ENCODE measurements at places on chromosomes 5 and 9.

GRCh38 chr9:131273856-131274673 lies 2.2 kb downstream of the FAM78A start:
- DNase-seq, result no peak

DNA sequence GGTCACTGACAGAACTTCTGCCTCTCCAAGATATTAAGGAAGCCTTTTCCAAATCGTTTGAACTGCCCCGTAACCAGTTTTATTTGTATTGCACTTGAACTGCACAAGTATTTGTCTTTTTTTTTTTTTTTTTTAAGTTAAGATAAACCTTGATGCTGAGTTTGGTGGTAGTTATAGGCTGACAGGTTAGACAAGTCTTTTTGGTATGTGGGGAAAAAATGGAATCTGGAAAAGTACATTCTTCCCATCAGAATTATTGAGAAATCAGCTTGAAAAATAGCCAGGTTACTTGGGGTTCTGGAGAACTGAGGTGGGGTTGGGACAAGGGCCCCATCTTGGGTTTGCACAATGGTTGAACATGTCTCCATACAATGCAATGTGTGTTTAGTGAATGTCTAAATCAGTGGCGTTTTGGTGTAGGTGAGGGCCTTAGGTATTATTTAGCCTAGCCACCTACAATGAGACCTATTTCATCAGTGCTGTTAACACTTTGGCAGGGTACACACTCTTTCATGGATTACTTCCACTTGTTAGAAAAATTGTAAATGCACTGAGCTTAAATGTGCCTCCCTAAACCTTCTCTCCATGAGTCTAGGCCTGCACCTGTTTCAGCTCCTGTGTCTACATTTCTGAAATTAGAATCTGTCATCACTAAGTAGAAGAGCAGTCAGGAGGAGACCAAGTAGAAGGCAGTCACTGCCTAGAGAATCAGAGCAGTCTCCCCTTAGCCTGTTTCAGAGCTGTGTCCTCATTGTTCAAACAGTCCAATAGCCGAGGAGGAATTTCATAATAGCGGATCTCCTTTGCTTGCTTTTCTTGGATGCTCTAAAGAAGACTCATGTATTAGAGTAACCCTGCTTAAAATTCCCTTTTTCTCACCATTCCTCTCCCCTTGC lies 140.0 kb upstream of the HMHB1 start:
- no peak for DNase-seq

GRCh38 chr5:66908230-66908629 lies 288.4 kb downstream of the CD180 start:
- DNase-seq, result no peak

DNA sequence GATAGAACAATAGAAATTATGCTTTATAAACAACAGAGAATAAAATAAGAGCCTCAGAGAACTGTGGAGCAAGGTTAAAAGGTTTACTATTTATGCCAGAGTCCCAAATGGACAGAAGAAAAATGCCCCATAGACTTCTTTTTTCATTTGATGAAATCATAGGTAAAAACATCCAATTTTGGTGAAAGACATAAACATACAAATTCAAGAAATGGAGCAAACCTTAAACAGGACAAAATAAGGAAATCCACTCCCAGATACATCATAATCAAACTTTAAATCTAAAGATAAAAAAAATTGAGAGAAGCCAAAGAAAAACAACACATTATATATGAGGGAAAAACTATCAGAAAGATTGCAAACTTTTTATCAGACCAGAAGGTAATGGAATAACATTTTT lies 182.8 kb downstream of the GADD45G start:
- DNase-seq, result no peak

DNA sequence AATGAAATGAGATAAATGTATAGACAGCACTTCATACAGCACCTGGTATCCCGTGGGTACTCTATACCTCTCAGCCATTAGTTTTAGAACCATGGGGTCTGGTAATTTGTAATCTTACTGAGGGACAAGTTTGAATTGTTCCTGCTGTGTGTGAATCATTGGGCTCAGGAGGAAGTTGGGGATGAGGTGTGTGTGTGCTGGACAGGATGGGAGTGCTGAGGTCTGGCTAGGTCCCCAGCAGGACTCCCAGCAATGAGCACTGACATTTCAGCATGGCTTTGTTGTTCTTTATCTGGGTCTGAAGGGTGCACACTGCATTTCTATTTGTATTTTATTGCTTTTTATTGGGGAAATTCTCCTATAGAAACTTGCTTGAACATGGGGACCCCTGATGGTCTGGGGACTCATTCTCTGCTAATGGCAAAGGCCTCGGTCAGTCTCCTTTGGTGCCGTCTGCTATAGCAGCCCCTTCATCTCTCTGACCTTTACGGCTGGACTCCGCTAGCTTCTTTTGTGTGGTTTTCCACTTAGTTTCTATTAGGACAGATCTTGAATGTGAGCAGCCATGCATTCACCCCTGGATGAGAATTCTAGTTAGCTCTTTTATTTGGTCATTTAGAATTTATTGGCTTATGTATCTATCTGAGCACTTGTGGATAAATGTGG lies 98.1 kb downstream of the SREK1 start:
- no peak for DNase-seq

DNA sequence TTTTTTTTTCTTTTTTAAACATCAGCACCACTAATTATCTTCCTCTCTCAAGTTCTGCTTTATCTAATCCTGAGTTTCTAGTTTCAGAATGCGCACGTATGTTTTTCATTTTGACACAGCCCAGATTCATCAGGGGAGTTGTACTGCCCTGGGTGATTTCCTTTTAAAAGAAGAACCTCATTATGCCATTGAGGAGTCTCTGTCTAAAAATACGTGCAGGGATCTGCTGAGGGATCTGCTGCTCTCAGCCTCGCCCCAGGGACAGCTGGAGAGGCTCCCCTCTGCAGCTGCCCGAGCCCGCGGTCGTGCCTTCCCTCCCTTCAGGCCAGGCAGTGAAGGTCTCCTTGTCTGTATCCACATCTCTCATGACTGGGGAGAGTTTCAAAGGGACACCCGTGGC lies 273.1 kb downstream of the ARHGEF28 start:
- peak; percentile 57 for DNase-seq

Measured in stimulated activated effector memory CD8-positive, alpha-beta T cell treated with anti-CD3 and anti-CD28 coated beads, Interleukin-12 subunit alpha, Interleukin-12 subunit beta, amount 100 ng/mL, for 72 hours (primary cell).